ENCODE measurements at places on chromosomes 3 and 15.
A peak's percentile ranks its signal among the peaks of the same experiment; 100 is the strongest.

DNA sequence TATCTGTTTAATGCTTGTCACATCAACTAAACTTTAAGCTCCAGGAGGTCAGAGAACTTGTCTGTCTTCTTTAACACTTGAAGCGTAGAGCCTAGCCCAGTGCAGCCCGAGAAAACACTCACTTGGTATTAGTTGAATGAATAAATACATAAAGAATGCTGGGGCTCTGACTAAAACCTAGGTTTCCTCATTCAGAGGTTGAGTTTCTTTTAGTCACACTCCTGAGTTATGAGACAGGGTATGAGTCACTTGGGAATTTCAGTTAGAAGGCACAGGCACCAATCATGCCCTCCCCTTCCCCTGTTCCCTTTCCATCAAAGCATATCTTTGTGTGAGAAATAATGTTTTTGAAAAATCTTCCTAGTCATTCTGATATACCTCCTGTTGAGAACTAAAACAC lies 589.8 kb upstream of the DPPA4 start:
- DNase-seq = peak; percentile 56

DNA sequence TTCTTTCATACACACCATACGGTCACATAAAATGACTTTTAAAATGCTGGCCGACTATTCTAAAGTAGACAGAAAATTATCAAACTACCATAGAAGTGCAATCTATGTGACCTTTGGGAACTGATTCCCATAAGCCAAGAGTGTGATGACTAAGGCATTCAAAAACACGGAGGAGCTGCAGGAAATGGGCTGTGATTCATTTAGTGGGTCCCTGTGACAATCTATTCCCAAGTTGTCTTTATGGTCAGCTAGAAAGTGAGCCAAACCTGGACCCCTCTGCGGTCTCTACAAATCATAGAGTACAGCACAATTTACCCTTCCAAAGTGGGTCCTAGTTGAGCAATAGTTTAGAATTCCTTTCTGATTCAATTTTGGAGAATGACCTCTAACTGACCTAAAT lies 251.5 kb upstream of the CBLB start:
- no peak for DNase-seq

DNA sequence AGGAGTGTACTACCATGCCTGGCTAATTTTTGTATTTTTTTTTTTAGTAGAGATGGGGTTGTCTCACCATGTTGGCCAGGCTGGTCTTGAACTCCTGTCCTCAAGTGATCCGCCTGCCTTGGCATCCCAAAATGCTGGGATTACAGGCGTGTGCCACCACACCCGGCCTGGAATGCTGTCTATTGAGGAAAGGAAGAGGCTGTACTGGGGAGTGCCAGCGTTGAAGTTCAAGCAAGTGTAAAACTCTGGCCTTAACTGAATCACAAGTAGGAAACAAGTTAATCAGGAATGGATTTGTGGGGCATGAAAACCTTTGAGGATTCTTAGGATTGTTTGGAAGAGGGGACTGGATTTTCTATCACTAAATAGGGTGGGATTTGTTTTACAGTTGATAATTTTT lies 1.4 kb upstream of the SENP2 start:
- DNase-seq = no peak

DNA sequence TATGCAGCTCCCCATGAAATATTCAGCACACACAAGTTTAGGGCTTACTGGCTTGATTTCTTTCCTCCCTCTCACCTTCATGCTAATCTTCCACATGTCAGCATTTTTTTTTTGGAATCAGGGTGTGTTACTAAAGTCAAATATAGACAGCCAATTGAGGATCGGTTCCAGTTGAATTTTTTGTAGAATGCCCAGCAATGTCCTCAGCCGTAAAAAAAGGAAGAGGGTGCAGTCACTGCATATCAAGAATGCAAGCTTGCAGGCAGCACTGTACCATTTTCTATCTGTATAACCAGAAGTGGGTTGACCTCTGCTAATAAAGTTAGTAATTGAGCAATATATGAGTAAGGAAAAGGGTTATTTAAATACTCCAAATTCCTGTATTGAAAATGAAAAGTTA lies 51.4 kb upstream of the CHMP2B start:
- DNase-seq = no peak

DNA sequence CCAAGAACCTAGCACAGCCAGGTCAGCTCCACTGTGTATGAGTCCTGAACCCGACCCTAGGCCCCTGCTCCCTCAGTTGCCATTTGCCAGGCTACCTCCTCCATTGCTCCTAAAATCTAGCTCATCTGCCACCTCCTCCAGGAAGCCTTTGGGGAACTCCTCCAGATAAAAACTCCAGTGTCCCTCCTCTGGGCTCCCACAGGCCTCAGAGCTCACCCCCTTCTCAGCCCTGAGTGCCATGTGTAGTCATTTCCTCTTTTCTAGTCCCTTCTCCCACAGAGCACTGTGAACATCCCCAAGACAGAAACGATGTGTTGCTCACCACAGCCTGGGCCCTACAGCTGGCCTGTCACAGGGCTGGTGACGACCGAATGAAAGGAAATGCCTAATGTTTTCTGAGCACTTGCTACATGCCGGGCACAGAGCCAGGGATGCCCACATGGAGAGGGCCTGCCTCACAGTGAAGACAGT lies 61.0 kb downstream of the IQSEC1 start:
- peak; percentile 82 for DNase-seq

- no peak for DNase-seq
Measured at GRCh38 chr3:195849322-195850074, 37.8 kb upstream of the MUC4 start.

DNA sequence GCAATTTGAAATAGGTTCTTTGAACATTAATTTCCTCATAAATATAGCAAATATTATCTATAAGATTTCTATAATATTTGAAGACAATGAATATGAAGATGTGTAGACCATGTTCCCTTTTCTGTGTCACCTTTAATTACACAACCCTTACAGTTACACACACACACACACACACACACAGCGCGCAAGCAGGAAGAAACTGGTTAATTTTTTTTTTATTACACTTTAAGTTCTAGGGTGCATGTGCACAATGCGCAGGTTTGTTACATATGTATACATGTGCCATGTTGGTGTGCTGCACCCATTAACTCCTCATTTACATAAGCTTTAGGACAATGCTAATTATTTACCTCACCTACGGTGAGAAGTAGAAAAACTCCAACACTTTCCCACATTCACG lies 122.9 kb downstream of the TPRG1 start:
- no peak for DNase-seq

DNA sequence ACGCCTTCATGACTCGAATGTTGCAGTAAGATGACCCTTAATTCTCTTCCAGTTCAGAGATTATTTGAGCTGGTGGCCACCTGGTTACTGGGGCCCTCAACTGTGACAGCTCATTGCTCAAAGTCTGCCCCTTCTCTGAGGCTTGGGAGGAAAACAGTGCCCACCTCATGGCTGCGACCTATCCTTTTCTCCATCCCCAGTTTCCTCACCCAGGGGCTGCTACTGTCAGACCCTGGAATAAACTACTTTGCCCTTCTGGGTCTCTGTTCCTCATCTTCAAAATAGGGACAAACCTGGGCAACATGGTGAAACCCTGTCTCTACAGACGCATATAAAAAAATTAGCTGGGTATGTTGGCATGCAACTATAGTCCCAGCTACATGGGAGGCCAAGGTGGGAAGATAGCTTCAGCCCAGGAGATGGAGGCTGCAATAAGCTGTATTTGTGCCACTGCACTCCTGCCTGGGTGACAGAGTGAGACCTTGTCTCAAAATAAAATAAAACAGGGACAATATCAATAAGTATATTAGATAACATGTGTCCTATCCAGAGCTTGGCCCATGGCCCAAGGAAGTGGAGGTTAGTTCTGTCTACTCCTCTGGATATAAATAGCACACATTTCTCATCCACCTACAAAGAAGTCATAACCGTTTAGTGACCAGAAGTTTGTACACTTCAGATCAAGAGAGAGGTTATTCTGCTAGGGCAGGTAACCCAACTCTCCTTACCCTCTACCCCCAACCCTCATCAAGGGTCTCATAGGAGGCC lies 2.2 kb upstream of the RASL12 start:
- no peak for DNase-seq

- peak; percentile 86 for DNase-seq
Measured at GRCh38 chr3:4394048-4394447, 73.0 kb downstream of the SUMF1 start.

- no peak for DNase-seq
Measured at GRCh38 chr3:101074518-101074917, 81.3 kb upstream of the ABI3BP start.

- DNase-seq = no peak
Measured at GRCh38 chr3:156594219-156594683, 39.3 kb upstream of the SSR3 start.

- no peak for DNase-seq
Measured at GRCh38 chr3:120864541-120864940, 43.5 kb upstream of the STXBP5L start.

- no peak for DNase-seq
Measured at GRCh38 chr3:119778176-119778575, 3.7 kb upstream of the NR1I2 start.

DNA sequence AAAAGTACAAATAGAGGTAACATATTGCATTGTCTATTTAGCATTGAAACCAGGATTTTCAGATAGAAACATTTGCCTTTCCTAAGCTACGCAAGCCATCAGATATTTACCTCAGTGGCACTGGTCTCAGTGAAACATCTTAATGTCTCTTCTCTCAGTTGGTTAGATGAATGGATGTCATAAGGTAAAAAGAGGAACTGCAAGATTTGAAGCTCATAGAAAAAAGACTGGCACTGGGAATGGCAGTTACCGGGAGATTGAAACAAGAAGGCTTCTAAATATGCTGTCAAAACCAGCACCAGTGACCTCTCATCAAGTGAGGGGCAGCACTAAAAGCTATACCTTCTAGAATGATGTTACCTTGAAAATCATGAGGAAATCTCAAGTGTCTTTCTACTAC lies 486.4 kb downstream of the FHIT start:
- no peak for DNase-seq

DNA sequence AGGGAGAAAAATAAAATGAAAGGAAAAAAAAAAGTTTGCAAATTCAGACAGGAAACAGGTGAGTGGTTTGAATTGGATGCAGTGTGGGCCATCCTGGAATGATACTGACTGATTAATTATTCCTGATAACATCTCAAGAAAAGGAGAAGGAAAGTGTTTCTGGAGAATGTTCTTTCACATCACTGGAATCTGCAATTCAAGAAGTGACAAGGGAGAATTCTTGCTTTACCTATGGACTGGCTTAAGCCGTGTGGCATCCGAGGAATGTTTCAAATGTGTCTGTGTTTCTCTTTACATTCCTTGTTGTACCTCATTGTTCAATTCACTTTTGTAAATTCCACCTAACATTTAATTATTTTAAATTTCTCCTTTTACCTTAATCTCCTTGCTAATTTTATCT lies 465.0 kb downstream of the EPHB1 start:
- no peak for DNase-seq

GRCh38 chr15:100261302-100262240 lies 80.2 kb downstream of the ADAMTS17 start:
- no peak for DNase-seq

DNA sequence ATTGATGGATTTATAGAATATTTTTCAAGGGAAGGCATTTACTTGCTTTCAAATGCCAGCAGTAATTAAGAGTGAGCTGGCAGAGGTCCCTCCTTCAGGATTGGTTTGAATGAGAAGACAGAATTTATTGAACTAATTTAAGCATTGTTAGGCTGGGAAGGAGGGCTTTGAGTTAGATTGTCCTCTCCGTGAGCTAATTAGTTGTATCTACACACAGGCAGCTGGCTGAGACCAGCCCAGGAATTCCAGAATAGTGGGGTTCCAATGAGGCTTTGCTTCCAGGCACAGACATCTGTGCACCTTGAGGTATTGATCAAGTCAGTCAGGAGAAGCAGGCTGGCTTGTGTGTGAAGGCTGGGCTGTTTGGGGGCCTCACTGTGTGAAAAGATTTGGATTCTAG lies 124.0 kb upstream of the WNT5A start:
- no peak for DNase-seq

DNA sequence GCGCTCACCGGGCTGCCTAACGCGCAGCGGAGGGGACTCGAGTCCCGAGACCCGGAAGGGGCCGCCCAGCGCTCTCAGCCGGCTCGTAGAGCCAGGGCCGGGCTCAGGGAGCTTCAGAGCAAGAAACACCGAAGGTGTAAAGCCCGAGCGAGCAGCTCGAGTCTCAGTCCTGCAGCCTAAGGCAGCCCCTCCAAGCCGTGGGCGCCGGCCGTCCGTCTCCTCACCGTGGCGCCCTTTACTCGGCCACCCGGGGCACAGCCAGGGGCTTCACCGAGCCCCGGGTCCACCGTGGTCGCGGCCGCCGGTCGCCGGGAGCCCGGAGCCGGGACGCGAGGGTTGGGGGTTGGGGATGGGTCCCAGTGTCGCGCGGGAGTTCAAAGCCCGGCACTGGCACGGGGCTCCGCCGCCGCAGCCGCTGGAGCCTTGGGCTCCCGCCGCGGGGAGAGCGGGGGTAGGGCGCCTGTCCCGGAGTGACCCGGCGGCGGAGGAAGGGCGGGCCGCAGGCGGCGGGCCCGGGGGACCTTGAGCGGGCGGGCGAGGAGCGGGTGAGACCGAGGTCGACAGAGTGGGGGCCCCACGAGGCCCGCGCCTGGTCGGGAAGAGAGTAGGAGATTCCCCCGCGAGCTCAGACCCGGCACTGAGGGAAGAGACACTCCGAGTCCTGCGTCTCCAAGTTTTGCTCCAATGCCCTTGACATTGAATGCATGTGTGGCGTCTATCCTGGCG lies 26.9 kb upstream of the THRB start:
- DNase-seq = no peak
